ENCODE measurements at places on chromosomes 5 and 9.

DNA sequence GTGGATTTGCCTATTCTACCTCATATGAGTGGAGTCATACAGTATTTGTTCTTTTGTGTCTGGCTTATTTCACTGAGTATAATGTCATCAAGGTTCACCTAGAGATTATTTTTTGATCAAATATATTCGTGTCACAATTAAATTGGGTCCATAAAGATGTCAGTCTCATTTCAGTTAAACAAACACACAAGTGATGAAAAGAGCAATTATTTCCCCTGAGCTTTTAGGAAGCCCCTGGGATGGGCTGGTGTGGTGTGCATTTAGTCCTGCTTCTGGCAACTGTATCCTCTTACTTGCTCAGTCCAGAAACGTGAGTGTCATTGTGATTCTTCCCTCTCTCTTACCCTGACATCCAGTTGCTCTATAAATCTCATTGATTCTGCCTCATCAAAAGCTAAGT is 52.8 kb upstream of the CARTPT start:
- DNase-seq: no peak

DNA sequence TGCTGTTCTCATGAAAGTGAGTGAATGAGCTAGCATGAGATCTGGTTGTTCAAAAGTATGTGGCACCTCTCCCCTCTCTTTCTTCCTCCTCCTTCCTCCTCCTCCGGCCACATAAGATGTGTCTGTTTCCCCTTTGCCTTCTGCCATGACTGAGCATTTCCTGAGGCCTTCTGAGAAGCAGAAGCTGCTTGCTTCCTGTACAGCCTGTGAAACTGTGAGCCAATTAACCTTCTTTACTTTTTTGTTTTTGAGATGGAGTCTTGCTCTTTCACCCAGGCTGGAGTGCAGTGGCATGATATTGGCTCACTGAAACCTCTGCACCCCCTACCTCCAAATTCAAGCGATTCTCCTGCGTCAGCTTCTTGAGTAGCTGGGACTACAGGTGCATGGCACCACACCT is 6.1 kb downstream of the S100Z start:
- DNase-seq: no peak

DNA sequence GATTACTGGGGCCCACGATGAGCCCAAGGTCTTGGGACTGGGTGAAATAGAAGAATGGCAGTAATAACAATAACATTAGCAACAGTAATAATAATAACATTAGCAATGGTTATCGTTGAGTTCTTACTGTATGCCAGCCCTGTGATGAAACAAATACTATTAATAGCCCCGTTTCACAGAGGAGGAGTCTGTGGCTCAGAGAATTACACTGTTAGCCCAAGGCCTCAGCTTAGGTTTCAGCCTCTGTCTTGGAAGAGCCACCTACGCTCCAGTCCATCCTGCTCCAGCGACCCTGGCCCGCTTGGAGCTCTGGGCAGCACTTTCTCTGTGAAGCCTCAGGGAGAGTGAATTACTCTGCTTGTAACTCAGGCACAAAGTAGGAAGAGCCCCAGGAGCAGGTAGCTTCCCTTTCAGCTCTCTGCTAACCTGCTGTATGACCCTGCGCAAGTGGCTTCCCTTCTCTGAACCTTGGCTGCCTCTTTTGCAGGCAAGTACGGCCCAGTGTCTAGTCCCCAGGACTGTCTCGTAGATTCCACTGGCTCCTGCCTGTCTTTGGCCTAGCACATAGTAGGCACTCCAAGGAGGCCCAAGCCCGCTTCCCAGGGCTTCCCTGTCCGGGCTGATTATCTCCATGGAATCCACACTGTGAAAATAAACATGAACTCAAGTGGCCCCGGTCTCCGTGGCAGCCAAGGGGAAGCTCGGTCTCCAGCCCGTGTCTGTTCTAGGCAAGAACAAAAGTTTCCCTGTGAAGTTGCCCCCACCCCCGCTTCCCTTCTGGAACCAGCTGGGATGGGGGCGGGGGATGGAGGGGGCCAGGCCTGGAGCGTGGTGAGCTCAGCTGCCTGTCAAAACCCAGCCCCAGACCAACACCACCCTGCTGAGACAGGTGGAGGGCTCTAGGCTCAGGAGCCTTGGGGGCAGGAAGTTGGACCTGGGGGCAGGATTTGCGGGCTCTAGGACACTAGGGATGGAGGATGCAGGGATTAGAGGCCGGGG is 26.2 kb upstream of the LMX1B start:
- DNase-seq: no peak

GRCh38 chr9:74117731-74118130 is 379.4 kb upstream of the RORB start:
- no peak for DNase-seq

- no peak for DNase-seq
Observed at GRCh38 chr5:163790497-163790896, 285.1 kb downstream of the MAT2B start.

- no peak for DNase-seq
Observed at GRCh38 chr9:128091571-128091970, 23.5 kb downstream of the SLC25A25 start.

DNA sequence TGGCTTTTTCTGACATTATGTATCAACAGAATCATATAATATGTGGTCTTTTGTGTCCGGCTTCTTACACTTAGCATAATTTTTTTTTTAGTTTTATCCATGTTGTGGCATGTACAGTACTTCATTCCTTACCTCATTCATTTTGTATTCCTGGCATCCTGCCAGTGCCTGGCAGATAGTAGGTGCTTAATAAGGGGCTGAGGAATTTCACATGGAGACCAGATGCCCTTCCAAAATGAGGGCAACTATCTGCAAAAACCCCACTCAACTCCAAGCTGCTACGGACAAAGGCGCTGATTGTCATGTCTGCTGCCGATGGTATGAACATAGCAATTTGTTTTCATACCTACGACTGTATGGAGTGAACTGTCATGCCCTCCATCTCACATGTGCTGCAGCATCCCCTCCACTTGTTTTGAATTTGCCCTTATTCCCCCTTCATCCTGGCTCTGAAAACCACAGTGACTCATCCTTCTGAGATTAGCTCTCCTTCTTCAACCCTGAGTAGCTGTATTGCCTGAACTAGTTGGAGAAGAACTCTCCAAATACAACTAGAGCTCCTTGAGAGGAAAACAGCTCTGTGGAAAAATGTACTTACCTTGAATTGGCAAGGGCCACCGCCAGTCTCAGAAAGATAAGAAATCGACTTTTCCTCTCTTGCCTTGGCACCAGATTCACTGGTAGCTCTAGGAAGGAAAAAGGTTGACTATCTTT is 41.3 kb upstream of the FOXE1 start:
- DNase-seq: no peak

DNA sequence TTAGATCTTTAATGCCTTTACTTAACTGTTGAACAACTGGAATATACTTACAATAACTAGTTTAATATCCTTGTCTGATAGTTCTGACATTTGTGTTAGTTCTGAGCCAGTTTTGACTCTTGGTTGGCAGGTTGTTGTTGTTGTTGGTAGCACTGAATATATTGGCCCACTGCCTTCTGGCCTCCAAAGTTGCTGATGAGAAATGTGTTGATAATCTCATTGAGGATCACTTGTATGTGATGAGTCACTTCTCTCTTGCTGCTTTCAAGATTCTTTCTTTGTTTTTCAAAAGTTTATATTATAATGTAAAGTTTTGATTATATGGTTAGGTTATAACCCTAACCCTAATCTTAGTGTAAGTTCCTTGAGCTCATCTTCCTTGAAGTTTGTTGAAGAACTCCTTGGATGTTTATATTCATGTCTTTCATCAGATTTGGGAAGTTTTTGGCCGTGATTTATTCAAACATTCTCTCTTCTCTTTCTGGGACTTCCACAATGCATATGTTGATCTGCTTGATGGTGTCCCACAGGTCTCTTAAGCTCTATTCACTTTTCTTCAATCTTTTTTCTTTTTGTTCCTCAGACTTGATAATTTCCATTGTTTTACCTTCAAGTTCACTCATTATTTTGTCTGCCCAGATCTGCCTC is 149.7 kb downstream of the FGF18 start:
- DNase-seq: no peak

DNA sequence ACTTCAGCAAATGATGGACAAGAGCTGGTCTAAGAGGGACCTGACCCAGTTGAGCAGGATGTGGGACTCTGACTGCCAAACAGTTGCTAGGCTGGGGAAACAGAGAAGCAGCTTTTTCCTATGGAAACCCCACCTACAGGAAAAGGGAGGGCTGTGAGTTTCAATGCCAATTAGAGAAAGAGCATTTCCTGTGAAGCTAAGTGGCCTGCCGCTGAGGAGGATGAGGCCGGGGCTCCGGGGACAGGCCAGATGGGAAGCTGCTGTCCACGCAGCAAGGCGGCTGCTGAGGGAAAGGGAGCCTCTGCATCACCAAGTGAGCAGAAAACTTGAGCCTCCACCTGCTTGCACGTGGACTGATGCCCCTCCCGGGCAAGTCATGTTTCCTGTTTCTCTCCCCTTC is at the start of gene PCDH12:
Gene PCDH12 (minus strand): TSS at position 90 of the 400 bp plus-strand sequence. CDS start 351 bp downstream, outside the sequence.
- no peak for DNase-seq

GRCh38 chr9:93574091-93574899 is 2.1 kb upstream of the PHF2 start:
- DNase-seq: no peak

GRCh38 chr5:33810491-33811120 is 81.2 kb downstream of the ADAMTS12 start:
- no peak for DNase-seq

DNA sequence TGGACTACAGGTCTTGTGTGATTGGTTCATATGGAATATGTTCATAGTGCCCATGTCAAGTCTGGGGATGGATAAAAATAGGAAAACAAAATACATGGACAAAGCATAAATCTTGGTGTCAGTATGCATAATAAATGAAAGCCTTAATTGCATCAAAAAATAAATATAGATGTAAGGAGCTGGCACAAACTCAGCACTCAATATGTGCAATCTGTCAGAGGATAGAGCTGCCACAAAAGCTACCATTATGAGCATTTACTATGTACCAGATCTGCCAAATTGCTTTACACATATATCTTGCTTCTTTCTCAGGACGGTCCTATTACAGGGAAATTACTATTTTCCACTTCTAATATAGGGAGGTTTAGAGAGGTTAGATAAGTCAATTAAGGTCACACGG is 18.2 kb upstream of the TMED7 start:
- no peak for DNase-seq

DNA sequence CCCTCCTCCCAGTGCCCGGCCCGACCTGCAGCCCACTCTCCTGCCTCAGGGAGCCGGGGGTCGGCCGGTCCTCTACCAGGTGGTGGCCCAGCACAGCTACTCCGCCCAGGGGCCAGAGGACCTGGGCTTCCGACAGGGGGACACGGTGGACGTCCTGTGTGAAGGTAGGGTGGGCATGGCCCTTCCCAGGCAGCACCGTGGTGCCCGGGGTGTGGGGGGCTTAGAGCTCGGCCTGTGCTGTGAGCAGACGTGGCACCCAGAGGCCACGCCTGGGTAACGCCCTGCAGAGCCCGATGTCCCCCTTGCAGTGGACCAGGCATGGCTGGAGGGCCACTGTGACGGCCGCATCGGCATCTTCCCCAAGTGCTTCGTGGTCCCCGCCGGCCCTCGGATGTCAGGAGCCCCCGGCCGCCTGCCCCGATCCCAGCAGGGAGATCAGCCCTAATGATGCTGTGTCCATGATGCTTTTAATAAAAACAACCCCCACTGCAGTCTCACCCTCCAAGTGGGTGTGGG is 7.2 kb downstream of the ENTPD8 start:
- no peak for DNase-seq

DNA sequence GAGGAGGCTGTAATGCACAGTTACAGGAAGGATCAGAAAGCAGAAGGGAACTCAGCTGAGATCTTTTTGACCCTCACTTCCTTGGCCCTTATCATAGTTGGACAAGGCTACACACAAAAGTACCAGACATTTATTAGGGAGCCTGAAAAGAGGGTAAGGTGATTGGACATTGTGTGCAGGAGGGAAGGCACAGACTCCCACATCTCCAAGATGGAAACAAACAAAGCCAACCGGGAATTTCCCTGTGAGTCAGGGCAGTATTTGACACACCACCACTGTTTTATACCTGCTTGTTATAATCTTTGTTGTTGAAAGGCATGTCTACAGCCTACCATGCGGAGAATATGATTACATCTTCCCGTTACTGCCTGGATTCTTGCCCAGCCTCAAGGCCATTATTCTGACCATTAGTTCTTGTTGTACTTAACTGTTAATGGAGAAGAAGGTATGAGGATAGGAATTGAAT is 3.0 kb upstream of the CCNG1 start:
- no peak for DNase-seq

DNA sequence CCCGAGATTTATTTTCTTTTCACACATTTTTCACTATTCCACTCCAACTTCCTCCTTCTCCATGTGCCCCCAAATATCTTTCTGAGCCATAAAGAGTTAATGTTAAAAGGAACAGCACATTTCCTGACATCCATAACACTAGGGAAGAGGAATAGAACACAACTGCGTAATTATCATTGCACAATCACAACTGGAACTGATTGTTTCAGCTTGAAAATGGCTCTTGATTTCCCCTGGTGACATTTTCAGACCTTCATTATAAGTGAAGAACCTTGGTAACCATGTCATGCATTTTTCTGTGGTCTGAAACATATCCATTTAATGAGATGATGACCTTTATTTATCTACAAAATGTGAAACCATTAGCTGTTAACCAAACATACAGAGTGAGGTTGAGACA is 82.4 kb downstream of the PCSK1 start:
- DNase-seq: no peak

DNA sequence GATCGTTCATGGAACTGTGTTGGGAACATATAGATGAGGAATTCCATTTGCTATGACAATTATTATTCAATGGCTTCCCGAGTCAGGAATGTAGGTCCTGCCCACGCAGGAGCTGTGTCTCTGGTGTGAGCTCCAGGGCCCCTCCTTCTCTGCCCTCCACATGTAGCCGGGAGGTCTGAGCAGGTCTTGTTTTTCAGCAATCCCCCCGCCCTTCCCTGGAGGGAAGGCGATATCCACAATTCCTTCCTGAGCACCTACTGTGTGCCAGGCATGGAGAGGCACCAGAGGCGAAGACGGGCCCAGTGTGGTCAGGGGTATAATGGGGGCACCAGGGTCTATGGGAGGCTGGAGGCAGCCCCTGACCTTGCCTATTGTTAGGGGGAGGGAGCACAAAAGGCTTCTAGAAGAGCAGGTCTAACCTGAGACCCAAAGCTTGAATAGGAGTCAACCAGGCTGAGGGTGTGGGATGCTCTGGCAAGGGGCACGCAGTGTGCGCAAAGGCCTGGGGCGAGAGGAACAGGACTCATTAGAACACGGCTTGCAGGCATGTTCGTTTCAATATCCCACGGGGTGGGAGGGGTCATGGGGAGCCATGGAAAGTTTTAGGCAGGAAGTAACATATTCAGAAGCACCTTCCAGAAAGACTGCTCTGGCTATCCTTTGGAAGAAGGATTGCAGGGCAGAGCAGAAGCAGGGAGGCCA is 154.9 kb downstream of the C9orf50 start:
- no peak for DNase-seq

DNA sequence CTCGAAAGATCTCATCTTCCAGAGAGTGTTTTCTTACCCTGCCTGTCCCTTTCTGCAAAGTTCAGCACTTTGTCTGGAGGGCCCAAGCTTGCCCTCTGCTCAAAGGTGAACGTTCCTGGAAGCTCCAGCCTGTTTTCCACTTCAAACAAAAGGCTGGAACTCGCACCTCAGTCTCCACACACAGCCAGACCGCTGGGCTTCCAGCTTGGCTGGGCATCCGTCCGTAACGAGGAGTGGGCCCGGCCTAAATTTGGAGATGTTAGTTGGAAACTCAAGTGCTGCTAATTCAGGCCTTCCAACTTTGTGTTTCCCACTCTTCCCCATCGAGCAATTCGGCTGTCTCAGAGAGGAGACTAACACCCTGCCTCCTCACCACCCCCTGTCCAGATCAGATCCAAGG is 35.1 kb downstream of the FGF18 start:
- DNase-seq: no peak
